NCI-H1417 (cell line): ENCODE measurements at places on chromosomes 11 and 22.

DNA sequence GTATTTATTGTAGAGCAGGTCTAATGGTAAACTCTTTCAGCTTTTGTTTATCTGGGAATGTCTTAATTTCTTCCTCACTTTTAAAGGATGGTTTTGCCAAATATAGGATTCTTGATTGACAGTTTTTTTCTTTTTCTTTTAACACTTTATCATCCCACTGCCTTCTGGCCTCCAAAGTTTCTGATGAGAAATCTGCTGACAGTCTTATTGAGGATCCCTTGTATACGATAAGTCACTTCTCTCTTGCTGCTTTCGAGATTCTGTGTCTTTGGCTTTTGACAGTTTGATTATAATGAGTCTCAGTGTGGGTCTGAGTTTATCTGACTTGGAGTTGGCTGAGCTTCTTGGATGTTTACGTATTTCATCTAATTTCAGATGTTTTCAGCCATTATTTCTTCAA, 6.7 kb upstream of the TSKU start:
- no peak for DNase-seq

- DNase-seq: no peak
Measured at GRCh38 chr11:69653406-69653960, 12.5 kb downstream of the CCND1 start.

- DNase-seq: no peak
Measured at GRCh38 chr11:79236541-79236971, 204.3 kb downstream of the TENM4 start.

- no peak for DNase-seq
Measured at GRCh38 chr11:109733245-109733644, 311.3 kb downstream of the C11orf87 start.

- DNase-seq: no peak
Measured at GRCh38 chr22:35601743-35602615, 15.2 kb downstream of the MB start.

- no peak for DNase-seq
Measured at GRCh38 chr11:117605331-117605730, 191.7 kb downstream of the DSCAML1 start.

GRCh38 chr11:3880724-3881123, 25.3 kb downstream of the STIM1 start:
- DNase-seq: peak; percentile 28

DNA sequence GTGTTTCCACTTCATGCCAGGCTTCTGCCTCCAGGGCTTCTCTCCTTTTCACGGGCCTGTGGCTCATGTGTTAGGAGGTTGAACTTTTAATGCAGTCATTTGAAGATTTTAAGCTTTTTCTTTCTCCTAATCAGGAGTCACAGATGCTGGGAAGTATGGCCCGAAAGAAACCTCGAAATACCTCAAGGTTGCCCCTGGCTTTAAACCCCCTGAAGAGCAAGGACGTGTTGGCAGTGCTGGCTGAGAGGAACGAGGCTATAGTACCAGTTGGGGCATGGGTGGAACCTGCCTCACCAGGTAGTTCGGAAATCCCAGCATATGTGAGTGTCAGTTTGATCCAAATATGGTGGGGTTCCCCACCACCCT, 571 bp downstream of the CCDC15 start:
- no peak for DNase-seq

DNA sequence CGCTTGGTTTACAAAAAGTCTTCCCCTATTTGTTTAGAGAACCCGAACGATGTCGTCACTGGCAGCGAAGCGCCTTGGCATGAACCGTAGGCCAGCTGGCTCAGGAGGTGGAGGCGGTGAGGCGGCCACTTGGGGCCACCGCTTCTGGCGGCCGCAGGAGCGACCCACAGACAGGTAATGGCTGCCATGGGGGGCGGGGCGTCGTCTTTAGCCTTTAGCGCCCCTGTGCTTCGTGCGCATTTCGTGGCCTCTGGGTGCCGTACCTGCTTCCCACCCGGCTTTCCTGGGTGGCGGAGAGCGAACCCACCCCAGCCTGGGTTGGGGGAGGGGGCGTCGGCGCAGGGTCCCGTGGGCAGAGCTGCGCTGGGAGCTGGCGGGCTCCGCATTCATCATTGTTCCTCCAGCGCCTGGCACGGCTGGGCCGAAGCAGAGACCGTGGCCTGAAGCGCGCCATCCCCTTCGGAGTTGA, 469 bp upstream of the OSBP2 start:
- peak; percentile 82 for DNase-seq

- peak; percentile 41 for DNase-seq
Measured at GRCh38 chr11:108718466-108718865, 53.6 kb downstream of the DDX10 start.

DNA sequence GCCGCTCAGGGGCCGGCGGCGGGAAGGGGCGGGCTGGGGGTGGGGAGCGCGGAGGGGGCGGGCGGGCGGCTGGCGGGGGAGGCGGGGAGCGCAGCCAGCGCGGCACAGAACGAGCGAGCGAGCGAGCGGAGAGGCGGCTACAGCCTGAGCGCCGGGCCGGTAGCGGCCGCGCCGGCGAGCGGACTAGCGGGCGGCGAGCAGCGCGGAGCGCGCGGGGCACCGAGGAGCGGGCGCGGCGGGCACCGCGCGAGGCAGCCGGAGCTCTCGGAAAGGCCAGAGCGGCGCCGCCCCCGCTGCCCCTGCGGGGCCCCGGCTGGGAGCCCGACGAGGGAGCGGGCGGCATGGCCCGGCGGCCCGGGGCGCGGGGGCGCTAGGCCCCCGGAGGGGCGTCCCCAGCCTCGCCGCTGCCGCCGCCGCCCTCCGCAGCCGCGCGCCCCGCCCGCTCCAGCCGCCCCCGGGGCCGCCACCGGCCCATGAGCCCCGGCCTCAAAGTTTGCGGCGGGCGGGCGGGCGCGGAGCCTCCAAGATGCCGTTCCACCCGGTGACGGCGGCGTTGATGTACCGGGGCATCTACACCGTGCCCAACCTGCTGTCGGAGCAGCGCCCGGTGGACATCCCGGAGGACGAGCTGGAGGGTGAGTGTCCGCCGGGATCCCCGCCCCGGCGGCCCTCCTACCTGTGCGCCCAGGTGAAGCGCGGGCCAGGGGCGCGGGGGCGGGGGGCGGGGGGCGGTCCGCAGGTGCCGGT, at the start of gene CABP7:
CABP7 (plus strand) TSS at position 105 of the 747 bp plus-strand sequence; CDS start at position 527, 422 bp downstream.
- peak; percentile 42 for DNase-seq

DNA sequence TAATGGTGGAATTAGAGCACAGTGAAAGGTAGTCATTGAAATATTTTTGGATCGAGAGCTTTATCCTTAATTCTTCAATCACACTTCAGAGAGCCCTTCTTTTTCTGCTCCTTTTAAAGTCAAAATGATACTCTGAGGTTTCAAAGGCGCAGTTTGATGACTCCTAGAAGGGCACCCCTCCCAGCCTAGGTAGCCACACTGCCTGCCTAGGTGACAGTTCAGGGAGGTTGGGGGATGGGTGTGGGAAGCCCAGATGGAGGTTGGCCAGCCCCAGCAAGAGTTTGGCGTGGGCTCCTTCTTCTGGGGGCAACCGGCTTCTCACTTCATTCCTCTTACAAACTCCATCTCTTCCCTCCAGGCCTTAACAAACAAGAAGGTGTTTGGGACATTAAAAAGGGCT, 28.6 kb upstream of the PHF21A start:
- DNase-seq: no peak

DNA sequence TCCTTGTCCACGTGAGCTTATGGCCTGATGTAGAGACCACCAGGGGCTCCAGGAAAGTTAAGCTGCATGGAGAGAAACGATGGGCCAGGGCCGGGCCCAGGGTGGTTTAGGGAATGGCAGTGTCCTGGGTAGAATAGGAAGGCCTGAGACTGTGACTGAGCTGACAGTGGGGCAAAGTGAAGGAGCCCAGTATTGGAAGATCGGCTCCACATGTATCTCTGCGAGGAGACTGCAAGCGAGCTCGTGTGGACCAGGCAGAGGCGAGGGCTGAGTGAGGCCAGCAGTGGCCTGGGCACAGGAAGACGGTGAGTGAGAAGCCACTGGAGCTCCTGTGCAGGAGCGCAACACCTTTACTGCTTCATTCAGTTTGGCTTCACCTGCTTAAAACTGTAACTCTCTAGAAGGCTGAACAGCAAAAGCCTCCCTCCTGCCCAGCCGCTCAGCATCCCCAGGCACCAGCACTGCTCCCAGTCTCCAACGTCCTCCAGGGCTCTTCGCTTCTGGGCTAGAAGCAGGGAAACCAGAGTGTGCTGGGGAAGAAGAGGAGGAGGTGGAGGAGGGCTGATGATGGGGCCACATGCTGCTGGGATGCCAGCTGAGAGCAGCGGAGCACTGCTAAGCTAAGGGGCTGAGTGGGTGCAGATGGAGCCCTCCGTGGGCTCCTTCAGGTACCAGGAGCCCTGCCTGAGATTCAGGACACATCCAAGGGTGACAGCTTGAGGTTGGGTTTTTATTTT, 13.5 kb downstream of the TCIRG1 start:
- DNase-seq: no peak

GRCh38 chr22:45164270-45165088, 754 bp downstream of the NUP50 start:
- DNase-seq: peak; percentile 32

- peak; percentile 15 for DNase-seq
Measured at GRCh38 chr11:250740-251299, 14.0 kb downstream of the PSMD13 start.

GRCh38 chr11:44524751-44525201, 40.7 kb upstream of the CD82 start:
- DNase-seq: no peak

DNA sequence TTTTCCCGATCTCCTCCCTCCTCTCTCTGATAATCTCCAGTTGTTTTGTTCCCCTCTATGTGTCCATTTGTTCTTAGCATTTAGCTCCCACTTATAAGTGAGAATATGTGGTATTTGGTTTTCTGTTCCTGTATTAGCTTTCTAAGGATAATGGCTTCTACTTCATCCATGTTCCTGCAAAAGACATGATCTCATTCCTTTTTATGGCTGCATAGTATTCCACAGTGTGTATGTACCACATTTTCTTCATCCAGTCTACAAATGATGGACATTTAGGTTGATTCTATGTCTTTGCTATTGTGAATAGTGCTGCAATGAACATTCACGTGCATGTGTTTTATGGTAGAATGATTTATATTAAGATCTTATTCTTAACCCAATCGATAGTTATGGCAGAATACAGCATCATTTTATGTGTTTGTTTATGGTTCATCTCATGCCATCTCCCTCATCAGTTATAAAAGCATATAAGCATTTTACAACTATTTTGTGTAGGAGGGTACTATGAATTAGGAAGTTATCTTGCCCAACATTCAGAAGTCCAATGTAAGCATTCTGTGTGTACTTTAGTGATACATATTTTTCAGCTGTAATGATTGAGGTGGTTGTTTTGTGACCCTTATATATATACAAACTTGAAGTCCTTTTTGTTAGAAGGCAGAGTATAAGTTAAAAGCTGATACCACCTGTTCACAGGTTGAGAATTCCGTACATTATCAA, 3.2 kb downstream of the MS4A3 start:
- DNase-seq: no peak

DNA sequence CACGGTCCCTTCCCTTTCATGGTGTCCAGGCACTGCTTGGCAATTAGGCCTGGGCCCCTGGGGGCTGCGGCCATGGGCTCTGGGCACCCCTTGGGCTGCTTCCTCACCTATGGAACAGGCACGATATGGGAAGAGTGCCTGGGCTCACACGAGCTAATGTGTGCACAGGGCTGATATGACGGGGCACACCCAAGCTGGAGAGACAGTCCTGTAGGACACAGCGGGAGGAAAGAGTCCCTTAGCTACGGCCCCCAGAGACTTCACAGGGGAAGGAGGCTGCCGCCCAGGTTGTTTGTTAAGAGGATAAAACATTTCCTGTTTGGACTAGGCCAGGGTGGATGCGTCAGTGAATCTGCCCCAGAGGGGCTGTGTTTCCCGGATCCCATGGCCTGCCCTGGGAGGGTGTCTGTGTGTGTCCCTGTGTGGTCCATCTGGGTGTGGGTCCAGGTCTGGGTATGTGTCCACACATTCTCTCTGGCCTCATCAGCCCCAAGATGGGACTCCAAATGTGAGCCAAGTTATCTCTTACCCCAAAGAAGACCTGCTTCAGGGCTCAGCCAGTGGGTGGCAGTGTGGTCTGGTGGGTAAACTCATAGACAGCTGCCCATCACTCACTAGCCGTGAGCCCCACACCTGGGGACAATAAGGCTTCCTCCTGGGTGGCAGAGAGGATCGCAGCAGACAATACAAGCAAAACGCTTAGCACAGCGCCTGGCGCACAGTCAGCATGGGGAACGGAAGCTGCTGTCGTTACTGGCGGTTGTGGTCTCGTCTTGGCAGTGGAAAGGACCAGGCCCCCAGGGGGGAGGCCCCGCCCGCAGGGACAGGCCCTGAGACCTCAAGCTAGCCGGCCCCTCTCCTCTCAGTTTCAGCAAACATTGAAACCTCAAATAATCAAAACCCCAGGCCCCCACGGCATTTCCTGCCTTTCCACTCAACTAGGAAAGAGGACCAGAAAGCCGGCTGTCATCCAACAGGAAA, 3.2 kb upstream of the EMID1 start:
- peak; percentile 21 for DNase-seq
